ENCODE measurements at places on chromosomes 13 and 19.

GRCh38 chr13:52394586-52394985 lies 11.4 kb downstream of the THSD1 start:
- DNase-seq = no peak

GRCh38 chr13:21735701-21736401 lies 65.0 kb downstream of the FGF9 start:
- no peak for DNase-seq

GRCh38 chr19:13022859-13023636 lies 27.8 kb downstream of the NFIX start:
- DNase-seq = no peak

GRCh38 chr13:114102521-114103288 lies 29.7 kb downstream of the RASA3 start:
- DNase-seq = no peak

DNA sequence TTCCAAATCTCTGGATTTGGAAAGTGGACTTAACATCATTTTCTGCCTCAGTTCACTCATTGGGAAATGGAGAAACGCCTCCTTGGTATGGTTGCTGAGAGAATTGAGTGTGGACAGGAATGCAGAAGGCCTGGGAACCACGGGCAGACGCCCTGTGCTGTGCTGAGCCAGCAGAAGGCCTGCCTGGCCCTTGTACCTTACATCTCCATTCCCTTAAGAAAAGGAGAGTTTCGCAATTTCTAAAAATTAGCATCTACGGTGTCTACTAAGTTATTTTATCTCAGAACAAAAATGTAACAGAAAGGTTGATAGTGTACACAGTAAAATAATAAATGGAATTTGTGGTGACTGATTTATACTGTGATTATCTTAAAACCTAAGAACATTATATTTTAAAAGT lies 78.7 kb downstream of the IPO5 start:
- no peak for DNase-seq

DNA sequence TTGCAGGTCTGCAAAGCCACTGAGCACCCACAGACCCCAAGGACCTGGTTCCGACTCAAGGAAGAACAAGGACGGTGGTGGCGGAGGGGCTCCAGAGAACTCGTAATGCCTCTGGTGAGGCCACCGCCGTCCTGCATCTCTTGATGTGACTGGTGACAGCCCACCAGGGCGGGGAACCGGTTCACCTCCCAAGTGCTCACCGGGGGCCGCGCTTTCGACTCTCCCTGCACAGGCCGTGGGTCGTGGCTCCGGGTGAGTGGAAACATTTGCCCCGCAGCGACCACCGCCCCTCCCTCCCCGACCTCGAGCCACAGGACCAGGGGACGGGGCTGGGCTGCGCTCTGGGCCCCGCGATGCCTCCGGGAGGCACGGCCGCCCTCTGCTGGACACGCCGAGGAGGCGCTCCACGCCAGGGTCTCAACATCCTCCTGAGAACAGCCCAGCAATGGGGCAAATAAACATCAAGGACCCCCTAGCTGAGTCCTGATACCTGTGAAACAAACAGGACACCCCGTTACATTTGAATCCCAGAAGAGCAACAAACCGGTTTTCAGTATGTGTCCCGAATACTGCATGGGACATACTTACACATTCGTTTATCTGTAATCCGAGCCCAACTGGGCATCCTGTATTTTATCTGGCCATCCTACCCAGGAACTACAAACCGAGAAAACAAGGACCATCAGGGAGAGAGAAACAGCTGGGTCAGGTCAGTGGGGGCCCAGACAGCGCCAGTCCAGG lies 3.9 kb upstream of the PLPP2 start:
- DNase-seq = no peak

DNA sequence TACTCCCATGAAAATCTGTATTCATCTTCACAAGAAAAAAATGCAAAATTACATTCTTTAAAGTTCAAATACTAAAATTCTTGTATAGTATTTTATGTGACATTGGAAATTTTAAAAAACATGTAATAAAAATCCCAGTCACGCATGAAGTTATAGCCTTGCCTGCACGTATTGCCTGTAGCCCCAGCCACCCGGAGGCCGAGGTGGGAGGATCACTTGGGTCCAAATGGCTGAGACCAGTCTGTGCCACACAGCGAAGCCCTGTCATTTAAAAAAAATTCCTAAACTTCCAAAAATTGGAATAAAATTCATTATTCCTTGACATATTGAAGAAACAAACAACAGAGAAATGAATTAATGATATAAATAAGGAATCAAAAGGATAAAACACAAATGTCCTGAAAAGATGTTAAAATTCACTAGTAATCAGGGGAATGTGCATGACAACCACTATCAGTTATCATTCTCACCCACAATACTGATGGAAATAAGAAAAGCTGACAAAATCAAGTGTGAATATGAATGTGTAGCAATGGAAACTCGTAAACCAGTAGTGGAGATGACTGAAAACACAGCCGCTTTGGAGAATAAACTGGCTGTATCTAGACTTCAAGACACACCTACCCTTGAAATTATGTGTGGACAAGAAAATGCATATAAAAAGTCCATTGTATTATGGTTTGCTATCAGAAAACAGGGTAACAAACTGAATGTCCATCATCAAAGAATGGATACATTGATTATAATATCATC lies 7.5 kb downstream of the CARD8 start:
- no peak for DNase-seq

GRCh38 chr13:97588993-97589392 lies 155.0 kb downstream of the RAP2A start:
- DNase-seq = no peak

- no peak for DNase-seq
These were observed 73.2 kb downstream of the DIAPH3 start for GRCh38 chr13:60090574-60090973.

DNA sequence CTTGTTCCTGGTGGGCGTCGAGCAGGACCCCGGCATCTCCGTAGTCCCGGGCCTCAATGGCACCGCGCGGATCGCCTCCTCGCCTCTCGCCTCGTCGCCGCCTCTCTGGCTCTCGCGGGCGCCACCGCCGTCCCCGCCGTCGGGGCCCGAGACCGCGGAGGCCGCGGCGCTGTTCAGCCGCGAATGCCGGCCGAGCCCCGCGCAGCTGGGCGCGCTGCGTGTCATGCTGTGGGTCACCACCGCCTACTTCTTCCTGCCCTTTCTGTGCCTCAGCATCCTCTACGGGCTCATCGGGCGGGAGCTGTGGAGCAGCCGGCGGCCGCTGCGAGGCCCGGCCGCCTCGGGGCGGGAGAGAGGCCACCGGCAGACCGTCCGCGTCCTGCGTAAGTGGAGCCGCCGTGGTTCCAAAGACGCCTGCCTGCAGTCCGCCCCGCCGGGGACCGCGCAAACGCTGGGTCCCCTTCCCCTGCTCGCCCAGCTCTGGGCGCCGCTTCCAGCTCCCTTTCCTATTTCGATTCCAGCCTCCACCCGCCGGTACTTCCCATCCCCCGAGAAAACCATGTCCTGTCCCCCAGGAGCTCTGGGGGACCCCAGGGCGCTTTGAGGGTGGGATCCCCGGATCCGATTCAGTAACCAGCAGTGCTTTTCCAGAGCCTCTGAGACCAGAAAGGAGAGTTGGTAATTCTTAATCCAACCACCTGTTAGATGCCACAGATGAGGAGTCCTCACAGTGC lies 885 bp downstream of the MLNR start:
- DNase-seq = no peak

- DNase-seq = no peak
These were observed 34.2 kb upstream of the MAP3K10 start for GRCh38 chr19:40157059-40157458.

GRCh38 chr19:24040621-24041020 lies 46.4 kb upstream of the ZNF254 start:
- DNase-seq = no peak

- no peak for DNase-seq
These were observed 18.1 kb downstream of the DNAJC15 start for GRCh38 chr13:43041369-43041921.

DNA sequence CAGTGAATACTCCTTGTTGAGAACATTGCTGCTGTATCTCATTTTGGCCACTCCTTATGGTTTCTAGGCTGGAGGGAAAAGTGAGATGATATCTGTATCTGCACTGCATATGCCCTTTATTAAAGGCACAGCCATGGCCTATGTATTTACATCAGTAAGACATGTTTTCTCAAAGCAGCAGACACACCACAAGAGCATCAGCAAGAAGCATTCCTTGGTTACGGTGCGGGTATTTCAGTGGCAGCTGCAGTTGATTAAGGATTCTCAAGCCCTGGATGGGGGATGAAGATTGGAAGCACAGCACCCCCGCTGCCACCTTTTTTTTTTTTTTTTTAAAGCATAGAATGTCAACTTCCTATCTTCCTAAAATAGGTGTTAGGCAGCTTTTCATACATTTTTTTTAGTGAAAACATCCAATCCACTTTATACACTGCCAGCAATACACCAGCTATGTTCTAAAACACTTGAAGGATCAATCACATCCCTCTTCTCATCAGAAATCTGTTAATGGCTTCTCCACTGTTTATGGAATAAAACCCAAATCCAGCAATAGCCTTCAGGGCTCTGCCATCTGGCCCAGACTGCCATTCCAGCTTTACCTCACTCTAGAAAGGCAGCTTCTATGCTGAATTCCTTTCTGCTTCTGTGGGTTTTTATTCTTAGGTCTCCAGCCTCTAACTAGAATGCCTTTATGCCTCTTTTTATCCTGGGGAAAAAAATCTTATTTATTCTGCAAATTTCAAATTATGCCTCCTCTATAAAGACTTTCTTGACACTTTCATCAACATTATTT lies 331.0 kb downstream of the DNAJC15 start:
- DNase-seq = no peak

GRCh38 chr19:46056536-46056935 lies 15.7 kb upstream of the IGFL4 start:
- no peak for DNase-seq

- DNase-seq = no peak
These were observed 10.3 kb upstream of the EEF2 start for GRCh38 chr19:3995607-3996006.

GRCh38 chr13:69292789-69293425 lies 814.7 kb upstream of the ATXN8OS start:
- DNase-seq = no peak

DNA sequence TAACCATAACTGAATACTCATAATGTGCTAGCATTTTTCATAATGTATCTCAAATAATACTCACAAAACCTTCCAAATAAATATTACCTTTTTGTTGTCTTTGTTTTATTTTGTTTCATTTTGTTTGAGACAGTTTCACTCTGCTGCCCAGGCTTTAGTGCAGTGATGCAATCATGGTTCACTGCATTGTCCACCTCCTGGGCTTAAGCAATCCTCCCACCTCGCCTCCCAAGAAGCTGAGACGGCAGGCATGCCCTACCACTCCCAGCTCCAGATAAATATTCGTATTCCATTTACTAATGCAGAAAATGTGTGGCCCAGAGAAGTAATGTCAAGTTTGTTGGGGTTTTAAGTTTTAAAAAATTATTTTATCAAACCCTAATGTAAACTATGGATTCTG lies 739.1 kb downstream of the GPC5 start:
- no peak for DNase-seq

DNA sequence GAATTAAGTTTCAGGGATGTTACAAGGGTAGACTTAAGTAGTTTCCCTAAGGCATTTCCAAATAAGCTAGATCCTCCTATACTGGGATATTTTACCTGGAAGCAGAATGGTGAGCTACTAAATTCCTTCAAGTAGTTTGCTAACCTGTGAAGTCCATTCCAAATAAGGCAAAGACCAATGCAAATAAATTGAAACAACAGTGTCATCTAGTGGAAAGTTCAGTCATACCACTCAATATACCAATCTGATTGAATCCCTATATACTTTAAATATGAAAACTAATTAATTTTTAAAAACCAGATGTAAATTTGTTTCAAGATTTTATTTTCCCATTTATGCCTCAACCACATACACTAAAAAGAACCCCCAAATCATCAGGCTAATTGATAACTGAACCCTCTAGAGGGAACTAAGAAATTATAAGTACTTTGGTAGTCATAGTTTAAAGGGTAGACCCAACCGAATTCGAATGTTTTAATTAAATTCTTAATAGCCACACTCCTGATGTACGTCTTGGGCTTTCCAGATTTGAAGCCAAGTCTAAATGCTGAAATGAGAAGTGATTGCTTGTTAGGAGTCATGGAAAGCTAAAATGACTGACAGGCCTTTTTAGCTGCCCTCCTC lies 223.7 kb downstream of the TBC1D4 start:
- no peak for DNase-seq

- DNase-seq = no peak
These were observed 186.2 kb upstream of the PCDH9 start for GRCh38 chr13:67416047-67416925.

DNA sequence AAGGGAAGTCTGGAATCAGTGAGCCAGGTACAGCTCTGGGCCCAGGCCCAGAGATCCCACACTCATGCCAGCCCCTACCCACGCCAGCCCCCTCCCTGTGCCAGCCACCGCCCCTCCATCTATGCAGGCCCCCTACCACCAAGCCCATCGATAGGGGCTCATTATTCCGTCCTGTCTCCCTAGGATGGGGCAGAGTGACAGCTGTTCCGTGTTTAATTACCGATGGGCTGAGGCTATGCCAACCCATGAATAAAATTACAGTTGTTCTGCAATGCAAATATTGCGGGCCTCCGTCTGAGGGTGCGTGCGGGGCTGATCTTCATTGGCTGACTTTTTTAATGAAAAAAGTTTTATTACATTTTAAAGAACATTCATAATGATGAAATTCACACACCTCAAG lies 35.6 kb upstream of the PEPD start:
- no peak for DNase-seq

DNA sequence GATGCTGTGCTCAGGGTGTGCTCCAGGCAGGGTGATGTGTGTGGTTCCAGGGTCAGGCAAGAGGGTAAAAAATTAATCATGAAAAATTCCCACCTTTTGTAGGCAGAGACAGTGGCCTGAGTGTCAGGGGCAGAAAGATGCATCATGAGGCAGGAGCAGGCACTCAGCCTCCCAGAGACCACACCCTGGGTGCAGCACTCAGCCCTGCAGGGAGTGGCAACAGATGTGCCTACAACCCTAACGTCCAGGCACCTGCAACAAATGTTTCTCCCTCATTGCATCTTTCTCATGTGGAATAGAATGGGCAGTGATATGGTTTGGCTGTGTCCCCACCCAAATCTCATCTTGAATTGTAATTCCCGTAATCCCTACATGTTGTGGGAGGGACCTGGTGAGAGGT lies 19.6 kb upstream of the CEACAM1 start:
- DNase-seq = no peak

DNA sequence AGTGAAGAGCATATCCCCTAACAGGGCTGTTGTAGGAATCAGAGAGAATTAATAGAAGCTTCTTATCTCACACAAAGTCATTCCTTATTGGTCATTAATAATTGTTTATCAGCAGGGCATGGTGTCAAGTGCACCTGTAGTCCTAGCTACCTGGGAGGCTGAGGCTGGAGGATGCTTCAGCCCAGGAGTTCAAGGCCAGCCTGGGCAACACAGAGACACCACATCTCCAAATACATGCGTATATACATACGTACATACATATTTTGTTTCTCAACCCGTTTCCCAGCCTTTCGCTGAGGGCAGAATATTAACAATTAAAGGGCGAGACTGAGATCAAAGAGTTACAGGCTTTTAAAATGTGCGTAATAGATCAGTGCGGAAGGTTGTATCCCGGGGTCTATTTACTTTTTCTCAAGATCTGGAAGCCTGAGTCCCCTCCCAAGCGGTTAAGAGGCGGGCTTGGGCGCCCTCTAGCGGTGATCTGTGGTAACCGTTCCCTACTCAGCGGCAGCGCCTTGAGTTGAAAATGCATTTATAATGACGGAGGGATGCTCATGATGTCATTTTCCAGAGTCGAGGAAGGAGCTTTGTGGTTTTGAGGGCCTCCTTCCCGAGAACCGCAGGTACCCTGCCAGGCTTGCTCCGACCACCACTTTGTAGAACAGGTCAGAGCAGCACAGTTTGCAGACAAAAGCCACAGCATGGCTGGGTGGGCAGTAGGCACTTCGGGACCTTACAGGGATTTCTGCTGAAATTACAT lies 169.6 kb upstream of the GPR12 start:
- peak; percentile 37 for DNase-seq
